ENCODE measurements at places on chromosomes 7 and 10. TPM values are rescaled to one million over a fixed set of nuclear protein-coding genes. Genes with fewer than 3 reads are reported as not detected.

SLC12A9 gene
- 14.6 TPM for total RNA-seq

ZNRF2 gene
- total RNA-seq, result 6.9 TPM

ACTL6B gene
- total RNA-seq, result not detected

BAIAP2L1 gene
- 2.3 TPM for total RNA-seq

FAM131B gene
- total RNA-seq, result 2.0 TPM

SUGCT gene
- total RNA-seq, result 2.9 TPM

ZPBP gene
- not detected for total RNA-seq

Data from activated naive CD8-positive, alpha-beta T cell treated with anti-CD3 and anti-CD28 coated beads for 36 hours (primary cell).